ENCODE measurements at places on chromosomes 4 and X.

GRCh38 chrX:120753413-120754251, 122.0 kb downstream of the CT47B1 start:
- DNase-seq = peak; percentile 19

- no peak for DNase-seq
Measured at GRCh38 chrX:49991758-49992157, 69.4 kb downstream of the CLCN5 start.

- DNase-seq = no peak
Measured at GRCh38 chr4:139035650-139036049, 20.1 kb downstream of the NOCT start.

- DNase-seq = no peak
Measured at GRCh38 chr4:118816538-118817177, 19.3 kb downstream of the SEC24D start.

GRCh38 chr4:75892508-75892907, 9.7 kb downstream of the PPEF2 start:
- no peak for DNase-seq

DNA sequence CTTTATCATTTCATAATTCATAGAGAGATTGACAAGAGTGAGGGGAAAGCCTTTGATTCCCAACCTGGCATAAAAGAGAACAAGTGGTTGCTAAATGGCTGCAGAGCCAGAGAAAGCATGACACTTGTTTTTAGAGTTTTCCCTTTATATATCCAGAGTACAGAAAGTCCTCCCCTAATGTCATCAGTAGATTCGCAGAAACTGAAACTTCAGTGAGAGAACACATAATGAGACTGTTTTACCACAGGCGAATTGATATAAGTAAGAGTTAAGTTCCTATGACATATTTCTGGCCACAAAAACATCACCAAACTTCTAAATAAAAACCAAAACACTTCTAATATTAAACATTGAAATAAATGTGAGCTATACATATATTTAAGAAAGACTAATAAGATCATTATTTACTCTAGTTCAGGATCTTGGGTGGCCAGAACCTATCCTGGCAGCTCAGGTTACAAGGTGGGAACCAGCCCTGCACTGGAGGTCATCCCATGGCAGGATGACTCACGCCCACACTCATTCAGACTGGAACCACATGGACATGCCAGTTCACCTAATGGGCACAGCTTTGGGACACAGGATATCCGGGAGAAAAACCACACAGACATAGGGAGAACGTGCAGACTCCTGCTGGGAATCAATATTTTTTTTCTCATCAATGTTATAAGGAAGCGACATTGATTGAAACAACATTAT, 35.5 kb downstream of the NWD2 start:
- no peak for DNase-seq

DNA sequence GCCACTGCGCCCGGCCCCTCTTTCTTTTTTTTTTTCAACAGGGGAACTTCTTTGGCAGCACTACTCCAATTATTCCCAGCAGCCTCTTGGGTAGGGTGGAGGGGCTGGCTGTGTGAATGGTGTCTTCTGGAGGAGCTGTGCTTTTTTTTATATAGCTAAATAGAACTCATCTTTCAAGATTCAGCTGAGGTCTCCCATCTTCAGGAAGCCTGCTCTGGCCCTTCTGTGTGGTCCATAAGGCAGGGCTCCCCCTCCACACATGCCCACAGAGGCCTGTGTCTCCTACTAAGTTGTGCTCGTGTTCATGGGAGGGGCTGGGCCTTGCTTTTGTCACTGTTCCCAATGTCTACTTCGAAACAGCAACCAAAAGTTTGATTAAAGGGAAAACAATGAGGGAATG, 116.8 kb downstream of the AFAP1 start:
- DNase-seq = no peak

GRCh38 chrX:33175201-33175600, 36.1 kb downstream of the DMD start:
- no peak for DNase-seq

- peak; percentile 69 for DNase-seq
Measured at GRCh38 chrX:989959-990510, 222.4 kb downstream of the CRLF2 start.

- no peak for DNase-seq
Measured at GRCh38 chr4:3481113-3481531, 18.0 kb downstream of the DOK7 start.

- no peak for DNase-seq
Measured at GRCh38 chr4:73841243-73841925, 4.9 kb downstream of the CXCL6 start.

DNA sequence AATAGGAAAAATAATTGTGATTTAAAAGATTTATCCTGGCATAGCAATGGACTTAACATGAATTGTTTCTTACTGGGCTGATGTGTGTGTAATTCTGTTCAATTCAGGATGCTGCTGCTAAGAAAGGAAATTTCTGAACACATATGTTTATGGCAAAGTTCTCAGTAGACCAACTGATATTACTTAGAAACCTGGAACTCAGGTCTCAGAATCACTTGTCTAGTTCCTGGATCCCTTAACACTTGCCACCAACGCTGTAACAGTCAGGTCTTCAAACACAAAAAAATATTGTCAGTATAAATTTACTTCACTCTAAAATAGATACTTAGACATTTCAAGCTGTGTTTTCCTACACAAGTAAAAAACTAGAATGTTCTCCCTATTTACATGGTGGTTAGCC, 5.5 kb downstream of the CASP3 start:
- DNase-seq = no peak

DNA sequence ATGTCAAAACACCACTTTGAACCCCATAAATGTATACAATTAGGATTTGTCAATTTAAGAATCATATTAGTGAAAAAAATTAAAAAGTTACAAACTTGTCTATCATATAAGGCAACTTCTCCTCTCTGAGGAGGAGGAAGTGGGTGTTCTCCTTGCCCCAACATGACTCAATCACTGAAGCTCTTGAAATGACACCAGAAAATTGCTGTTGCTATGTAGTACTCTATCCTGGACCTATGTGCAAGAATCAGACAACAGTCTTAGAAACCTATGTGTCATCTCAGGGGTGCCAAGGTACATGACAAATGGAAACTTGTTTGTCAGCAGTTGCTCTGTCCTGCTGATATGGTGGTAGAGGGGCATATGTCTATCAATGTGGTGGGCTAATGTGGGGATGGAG, 47.7 kb downstream of the HMGB3 start:
- DNase-seq = no peak

- DNase-seq = peak; percentile 64
Measured at GRCh38 chr4:142846729-142847596, 862 bp upstream of the INPP4B start.

- DNase-seq = no peak
Measured at GRCh38 chr4:74613266-74613665, 168.3 kb downstream of the AREG start.

DNA sequence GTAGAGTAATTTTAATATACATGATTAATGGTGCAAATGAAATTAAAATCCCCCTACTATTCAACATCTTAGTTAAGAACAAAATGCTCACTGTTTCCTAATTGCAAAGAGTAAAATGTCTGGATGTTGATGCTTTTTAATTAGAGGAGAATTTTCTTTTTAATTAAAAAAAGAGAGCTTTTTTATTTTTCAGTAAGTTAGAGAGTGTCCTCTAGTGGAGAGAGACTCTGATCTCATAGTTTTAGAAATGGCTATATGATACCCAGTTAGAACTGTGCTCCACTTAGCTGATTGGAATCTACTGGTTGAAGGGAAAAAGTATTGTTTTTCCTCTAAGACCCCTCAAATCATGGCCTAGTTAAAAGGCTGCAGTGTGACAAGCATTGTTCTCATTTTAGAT, 312.0 kb upstream of the MAGEB2 start:
- no peak for DNase-seq

- no peak for DNase-seq
Measured at GRCh38 chrX:17187136-17187756, 187.8 kb upstream of the NHS start.
